Stromal cell of bone marrow (primary cell): ENCODE measurements at places on chromosomes 7 and 10.

DNA sequence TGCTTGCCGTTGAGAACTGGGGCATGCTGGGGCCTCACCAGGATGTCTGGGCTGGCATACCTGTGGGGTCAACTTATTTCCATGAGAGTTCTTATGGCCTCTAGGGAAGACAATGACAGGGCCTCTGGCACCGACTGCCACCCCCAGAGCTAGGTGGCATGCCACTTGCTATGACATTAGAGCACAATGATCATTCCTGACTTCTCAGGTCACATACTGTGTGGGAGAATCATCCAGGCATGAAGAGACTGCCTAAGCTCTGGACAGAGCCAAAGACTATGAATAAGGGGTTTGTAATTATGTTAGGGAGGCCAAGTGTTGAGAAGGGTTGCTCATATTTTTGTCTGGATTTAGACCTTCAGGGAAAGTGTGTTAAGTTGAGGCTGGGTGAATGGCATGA lies 97.5 kb downstream of the PTPN20 start:
- DNase-seq: no peak

DNA sequence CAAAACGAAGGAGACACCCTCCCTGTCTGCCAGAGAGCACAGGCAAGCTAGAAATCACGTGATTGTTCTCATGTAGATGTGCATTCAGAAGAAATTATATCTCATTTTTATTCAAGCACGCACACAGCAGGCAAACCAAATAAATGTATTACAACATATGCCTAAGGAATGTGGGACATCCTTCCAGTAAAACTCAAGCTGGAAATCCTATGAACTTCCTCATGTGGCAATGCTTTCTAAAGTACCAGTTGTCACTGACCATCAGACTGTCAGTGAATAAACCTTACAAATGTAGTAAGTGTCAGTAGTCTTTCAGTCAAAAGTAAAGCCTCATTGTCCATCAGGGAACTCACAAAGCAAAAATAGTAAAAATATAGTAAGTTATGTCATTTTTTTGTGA lies 350.1 kb upstream of the POM121L12 start:
- DNase-seq: no peak

- no peak for DNase-seq
Measured at GRCh38 chr10:49161411-49161997, 26.7 kb downstream of the TMEM273 start.

GRCh38 chr7:150514748-150515222 lies at the start of gene GIMAP7:
GIMAP7 (plus strand) TSS chr7:150514872; CDS start chr7:150519975, 5,103 bp downstream.
- DNase-seq: no peak

- DNase-seq: no peak
Measured at GRCh38 chr7:107069457-107069856, 25.0 kb downstream of the PRKAR2B start.

- DNase-seq: no peak
Measured at GRCh38 chr7:82617156-82617555, 173.6 kb upstream of the CACNA2D1 start.

GRCh38 chr7:95684505-95684904 lies 87.8 kb upstream of the DYNC1I1 start:
- no peak for DNase-seq

DNA sequence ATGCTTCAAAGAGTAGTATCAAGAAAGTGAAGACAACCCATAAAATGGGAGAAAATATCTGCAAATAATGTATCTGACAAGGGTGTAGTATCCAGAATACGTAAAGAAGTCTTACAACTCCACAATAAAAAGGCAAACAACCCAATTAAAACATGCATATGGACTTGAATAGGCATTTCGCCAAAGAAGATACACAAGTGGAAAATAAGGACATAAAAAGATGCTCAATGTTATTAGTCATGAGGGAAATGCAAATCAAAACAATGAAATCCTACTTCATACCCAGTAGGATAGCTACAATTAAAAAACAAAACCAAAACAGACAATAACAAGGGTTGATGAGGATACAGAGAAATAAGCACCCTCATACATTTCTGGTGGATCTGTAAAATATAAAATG lies 79.2 kb downstream of the NUDCD3 start:
- no peak for DNase-seq

- DNase-seq: no peak
Measured at GRCh38 chr7:17560516-17560915, 262.1 kb downstream of the AHR start.

GRCh38 chr7:80145780-80146422 lies 11.3 kb downstream of the GNAI1 start:
- DNase-seq: peak; percentile 57
